Skin of body (tissue), 3 donors: ENCODE measurements at places on chromosomes 7 and 10. TPM values are rescaled to one million over a fixed set of nuclear protein-coding genes. Genes with fewer than 3 reads are reported as not detected.

Gene CALHM3
- not detected for total RNA-seq

Gene ABCB1
- 1.1 TPM for total RNA-seq

Gene RNF32
- total RNA-seq, result 0.89 TPM

Gene ERVW-1
- 0.20 TPM for total RNA-seq

Gene LLCFC1
- not detected for total RNA-seq

Gene GPR85
- total RNA-seq, result 1.9 TPM
